ENCODE measurements at places on chromosomes 3 and 15.

DNA sequence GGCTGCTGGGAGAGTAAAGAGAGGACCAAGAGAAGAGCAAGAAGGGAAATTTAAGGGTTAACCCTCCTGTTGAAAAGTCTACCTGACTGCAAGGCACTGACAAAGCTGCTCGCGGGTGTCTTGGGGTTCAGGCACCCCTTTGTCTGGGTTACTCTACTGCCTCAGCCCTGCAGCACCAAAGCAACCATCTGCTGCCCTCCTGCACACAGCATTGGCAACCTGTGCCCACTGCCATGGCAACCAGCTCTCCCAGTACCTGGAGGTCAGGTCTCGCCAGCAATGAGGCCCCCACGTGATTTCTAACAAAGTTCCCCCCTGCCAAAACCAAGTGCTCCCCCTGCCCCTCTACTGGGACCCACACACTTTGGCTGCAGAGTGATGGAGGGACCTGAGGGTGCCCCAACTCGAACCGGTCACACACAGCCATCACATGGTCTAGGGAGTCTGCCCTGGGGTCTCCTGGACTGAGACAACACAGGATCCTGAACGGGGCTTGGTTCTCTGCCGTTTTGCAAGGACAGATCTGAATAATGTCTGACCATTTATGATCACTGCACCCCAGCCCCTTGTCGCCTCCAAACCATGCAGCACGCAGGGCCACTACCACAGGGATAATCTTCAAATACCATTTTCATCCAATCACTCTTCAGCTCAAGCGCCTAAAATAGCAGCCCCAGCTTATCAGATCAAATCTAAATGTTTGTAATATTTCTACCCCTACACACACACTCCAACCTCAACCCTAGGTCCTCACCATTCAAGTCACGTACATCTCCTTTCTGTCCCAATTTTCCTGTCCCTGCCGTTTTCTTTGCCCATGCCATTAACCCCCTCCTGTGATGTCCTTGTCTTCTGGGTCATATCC is 50.7 kb downstream of the ADCY5 start:
- DNase-seq: no peak

DNA sequence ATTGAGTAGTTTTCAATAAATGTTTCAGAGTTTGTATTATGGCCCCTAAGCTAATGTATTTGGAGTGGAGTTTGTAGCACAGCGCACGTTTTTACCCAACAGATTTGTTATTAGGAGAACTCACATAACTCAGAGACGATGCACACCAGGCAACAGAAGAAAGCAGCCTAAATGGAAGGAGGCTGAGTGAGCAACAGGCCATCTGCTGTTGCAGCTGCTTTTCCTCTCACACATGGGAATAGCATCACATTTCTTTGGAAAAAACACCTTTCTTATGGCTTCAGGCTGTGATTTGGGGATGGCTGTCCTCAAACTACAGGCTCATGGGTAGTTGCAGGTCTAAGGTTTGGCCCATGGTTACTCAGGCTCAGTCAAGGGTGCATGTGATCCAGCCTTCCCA is 469.3 kb upstream of the MCTP2 start:
- DNase-seq: no peak

GRCh38 chr3:159593927-159594605 is 394.6 kb upstream of the IL12A start:
- no peak for DNase-seq

GRCh38 chr3:110344487-110344886 is 727.1 kb upstream of the NECTIN3 start:
- no peak for DNase-seq

DNA sequence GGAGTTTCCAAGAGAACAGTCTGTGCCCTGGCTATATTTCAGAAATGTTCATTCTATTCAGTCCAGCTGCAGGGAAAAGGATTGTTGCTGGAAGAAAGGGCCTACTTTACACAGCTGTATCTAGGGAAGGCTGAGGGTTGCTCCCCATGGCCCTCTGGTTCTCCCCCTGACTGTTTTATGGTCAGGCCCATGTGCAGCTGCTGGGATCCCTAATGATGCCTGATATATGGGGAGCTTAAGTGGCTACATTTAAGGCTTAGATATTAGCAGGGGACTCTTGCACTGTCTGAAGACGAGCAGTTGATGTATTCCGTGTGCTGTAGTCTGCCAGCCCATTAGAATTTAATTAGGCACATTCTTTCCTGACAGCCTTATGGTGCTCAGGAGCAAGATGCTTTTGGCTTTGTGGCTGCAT is 72.0 kb downstream of the FAM43A start:
- DNase-seq: no peak

GRCh38 chr3:177037241-177037640 is 160.0 kb downstream of the TBL1XR1 start:
- no peak for DNase-seq

DNA sequence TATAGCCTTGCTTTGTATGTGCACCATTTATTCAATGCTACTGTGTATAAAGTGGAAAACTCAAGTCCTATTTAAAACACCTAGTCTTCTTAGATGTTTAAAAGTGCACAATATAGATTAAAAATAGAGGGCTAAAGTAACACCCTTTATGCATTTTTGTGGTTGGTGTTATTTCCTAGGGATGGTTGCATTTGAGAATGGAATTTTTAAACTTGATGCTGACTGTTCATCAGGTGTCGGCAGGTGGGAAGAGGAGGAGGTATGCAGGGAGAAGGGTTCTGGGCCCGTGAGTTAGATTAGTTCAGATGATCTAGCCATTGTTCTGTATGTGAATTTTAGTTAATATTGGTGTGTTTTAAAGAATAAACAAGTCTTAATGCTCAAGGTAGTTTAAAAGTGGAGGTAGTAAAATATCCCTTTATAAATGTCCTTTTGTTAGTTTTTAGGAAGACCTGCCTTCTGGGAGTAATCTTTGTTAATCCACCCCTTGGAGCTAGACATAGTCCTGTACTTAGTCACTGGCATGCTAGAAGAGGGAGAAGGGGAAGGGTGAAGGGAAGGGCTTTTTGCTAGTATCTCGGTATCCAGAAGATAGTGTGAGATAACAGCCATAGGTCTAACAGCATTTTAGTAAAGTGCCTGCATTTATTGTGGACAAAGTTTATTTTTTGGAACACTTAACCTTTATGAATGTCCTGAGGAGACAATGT is 8.1 kb upstream of the SRPRB start:
- no peak for DNase-seq

DNA sequence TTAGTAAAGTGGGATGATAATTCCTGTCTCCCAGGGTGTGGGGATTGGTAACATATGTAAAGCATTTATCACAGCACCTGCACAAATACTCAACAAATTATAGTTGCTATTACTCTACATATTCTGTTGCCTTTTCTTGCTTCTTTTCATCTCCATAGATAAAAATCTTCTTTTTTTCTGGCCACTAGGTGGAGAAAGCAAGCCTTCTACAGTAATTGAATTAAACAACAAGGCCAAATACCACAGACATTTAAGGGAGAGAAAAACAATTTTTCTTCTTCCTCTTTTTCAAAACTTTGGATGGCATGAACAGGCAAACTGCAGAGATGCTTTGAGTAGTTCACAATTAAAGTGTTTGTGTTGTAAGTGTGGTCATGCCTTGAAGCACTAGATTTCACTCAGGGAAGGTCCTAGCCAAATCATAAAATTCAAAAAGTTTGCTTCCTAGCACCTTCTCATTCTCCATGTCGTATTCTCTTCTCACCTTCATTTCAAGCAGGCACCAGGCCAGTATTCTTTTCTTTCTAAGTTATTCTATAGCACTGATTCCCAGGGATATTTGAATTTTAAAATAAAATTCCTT is 493.4 kb upstream of the TGFBR2 start:
- peak; percentile 49 for DNase-seq
